ENCODE measurements at places on chromosomes 7 and 10. TPM values are rescaled to one million over a fixed set of nuclear protein-coding genes. Genes with fewer than 3 reads are reported as not detected.
A peak's percentile ranks its signal among the peaks of the same experiment; 100 is the strongest.

Gene PRSS37
- not detected for total RNA-seq

DNA sequence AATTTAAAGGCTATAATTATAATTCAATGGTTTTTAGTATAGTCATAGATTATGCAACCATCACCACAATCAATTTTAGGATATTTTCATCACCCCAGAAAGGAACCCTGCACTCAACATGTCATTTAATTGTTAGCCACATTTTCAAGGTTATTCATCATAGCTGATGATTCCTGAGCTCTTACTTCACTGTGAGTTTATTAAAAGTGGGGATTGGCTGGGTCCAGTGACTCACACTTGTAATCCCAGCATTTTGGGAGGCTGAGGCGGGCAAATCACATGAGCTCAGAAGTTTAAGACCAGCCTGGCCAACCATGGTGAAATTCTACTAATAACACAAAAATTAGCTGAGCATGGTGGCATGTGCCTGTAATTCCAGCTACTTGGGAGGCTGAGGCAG, 787 bp downstream of the CCL26 start:
- peak; percentile 68 for DNase-seq

Gene NUDT13
- 1.8 TPM for total RNA-seq

GRCh38 chr7:98722402-98722801, 105.3 kb downstream of the NPTX2 start:
- no peak for DNase-seq

DNA sequence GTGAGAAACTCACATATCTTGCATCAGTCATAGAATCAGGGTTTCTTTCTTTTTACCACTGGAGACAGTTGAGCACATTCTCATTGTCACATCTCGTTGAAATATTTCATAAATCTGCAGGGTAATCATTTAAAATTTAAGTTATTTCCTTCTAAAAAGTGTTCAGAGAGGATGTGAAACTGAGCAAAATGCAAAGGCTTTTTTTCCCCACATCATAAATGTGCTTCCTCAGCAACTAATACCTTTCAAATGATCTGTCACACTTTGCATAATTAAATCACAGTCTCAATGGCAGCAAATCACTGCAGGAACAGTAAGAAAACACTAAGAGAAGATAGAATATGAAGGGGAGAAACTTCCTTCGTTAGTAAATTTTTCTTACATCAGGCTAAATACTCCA, 187.5 kb downstream of the EVX1 start:
- DNase-seq, result no peak

Gene ANKRD7
- 1.4 TPM for total RNA-seq

GRCh38 chr10:78378192-78378591, 344.5 kb downstream of the RPS24 start:
- no peak for DNase-seq

Gene EIF4EBP2
- total RNA-seq, result 54.2 TPM

DNA sequence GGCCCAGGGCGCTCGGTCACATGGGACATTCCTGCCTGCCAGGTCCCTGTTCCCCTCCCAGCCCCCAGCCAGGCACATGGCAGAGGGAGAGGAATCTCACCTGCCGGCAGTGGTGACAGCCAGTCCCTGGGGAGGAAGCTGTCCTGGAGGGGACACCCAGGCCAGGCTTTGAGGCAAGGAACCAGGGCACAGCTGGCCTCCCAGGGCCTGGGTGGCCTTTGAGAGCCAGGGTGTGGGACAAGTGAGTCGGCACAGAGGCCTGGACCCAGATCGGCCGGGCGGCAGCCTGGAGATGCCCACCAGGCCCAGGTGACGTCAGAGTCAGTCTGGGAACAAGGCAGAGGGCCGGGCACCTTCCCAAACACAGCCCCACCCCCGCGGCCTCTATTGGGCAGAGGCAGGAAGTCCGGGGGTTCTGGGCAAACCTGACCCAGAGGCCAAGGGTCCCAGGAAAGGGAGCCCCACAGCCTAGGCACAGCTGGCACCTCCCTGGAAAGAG, 65.0 kb upstream of the CFAP46 start:
- DNase-seq, result no peak

Gene HMX2
- total RNA-seq, result not detected

- peak; percentile 50 for DNase-seq
These were observed 3.9 kb upstream of the NRF1 start for GRCh38 chr7:129607471-129608120.

GRCh38 chr10:99375426-99375825, 46.3 kb downstream of the CNNM1 start:
- DNase-seq, result no peak

DNA sequence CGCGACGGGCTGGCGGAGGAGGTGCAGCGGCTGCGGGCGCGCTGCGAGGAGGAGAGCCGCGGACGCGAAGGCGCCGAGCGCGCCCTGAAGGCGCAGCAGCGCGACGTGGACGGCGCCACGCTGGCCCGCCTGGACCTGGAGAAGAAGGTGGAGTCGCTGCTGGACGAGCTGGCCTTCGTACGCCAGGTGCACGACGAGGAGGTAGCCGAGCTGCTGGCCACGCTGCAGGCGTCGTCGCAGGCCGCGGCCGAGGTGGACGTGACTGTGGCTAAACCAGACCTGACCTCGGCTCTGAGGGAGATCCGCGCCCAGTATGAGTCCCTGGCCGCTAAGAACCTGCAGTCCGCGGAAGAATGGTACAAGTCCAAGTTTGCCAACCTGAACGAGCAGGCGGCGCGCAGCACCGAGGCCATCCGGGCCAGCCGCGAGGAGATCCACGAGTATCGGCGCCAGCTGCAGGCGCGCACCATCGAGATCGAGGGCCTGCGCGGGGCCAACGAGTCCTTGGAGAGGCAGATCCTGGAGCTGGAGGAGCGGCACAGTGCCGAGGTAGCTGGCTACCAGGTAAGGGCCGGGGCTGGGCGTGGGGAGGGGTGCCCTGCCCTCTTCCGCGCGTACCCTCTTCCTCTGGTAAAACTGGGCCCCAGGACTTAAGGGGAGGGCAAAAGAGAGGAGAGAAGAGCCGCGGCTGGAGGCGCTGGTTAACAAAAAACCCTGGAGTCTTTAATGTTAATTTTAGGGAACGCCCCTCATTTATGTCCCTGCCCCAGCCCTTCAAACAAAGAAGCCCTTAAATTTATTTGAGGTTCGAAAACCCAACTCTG, 987 bp downstream of the INA start:
- DNase-seq, result no peak

Gene NANOS1
- 2.7 TPM for total RNA-seq

Gene NKX2-3
- total RNA-seq, result not detected

DNA sequence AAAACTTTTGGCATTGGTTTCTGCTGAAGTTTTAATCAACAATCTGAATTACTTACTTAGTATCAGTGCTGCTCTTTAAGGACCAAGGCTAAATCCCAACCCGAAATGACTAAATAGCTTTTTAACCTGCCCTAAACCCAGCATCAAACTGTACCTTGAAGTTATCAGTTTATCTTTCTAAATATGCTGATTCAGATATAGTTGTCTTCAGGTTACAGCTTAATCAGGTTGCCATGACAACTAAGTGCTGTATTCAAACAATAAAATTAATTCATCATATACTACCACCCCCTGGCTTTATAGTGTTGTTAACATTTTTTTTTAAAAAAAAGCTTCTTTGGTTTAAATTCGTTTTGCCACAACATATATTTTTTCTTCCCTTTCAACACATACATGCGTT, 239.6 kb downstream of the TWIST1 start:
- DNase-seq, result no peak

GRCh38 chr10:23516530-23516929, 77.7 kb downstream of the OTUD1 start:
- DNase-seq, result peak; percentile 59

GRCh38 chr7:123024989-123025758, 29.7 kb upstream of the TAS2R16 start:
- peak; percentile 51 for DNase-seq

- no peak for DNase-seq
These were observed 179.4 kb downstream of the CACNA2D1 start for GRCh38 chr7:82263920-82264782.

GRCh38 chr7:45001138-45001694, 1.2 kb downstream of the CCM2 start:
- DNase-seq, result no peak

Gene ZNF716
- total RNA-seq, result not detected

- DNase-seq, result no peak
These were observed 177.3 kb upstream of the RNF32 start for GRCh38 chr7:156463280-156463679.

Gene AKR1C2
- total RNA-seq, result 376 TPM

Gene WDR11
- 86.1 TPM for total RNA-seq

DNA sequence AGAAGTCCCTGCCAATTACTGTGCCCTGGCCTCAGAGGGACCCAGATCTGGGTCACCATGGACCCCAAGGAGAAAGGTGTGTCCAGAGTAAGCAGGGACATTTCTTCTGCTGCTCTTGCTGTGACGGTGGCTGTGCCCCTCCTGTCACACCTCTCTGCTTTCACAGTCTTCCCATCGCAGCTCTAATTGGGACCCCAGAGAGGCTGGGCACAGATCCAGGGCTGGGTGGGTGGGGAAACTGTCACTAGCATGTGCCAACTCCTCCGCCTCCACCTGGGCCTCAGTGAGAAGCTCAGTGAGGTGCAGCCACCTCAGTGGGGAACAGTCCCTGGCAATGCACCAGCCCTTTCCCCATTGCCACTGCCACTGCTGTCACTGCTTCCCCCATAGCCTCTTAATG, 37.3 kb upstream of the ADCYAP1R1 start:
- DNase-seq, result no peak

Gene VSTM4
- 4.7 TPM for total RNA-seq

GRCh38 chr7:41033500-41033899, 669.4 kb downstream of the INHBA start:
- DNase-seq, result peak; percentile 24

Gene CYP3A4
- not detected for total RNA-seq

DNA sequence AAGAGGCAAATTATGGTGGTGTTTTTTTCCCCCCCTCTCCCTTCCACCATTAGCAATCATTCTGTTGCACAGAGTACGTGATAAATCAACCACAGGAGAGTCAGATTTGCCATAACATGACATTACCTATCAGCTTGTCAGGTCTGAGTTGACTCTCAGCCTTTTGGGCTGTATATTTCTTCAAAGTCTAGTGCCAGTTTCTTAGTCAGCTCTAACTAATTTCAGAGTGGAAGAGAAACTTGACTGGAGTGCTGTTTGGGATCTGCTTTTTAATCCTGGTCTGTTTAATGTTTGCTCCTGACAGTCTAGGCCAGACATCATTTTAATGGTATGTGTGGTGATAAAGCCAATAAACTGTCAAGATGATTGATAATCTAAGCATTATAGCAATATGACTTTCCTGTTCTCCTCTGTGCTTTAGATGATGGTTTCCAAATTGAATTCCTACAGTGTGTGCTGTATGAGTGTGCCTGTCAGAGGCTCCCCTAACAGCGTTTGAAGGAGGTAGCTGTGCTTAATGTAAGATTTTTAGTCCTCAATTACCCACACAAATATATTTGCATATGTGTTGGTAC, 76.9 kb downstream of the LRMDA start:
- DNase-seq, result peak; percentile 100

DNA sequence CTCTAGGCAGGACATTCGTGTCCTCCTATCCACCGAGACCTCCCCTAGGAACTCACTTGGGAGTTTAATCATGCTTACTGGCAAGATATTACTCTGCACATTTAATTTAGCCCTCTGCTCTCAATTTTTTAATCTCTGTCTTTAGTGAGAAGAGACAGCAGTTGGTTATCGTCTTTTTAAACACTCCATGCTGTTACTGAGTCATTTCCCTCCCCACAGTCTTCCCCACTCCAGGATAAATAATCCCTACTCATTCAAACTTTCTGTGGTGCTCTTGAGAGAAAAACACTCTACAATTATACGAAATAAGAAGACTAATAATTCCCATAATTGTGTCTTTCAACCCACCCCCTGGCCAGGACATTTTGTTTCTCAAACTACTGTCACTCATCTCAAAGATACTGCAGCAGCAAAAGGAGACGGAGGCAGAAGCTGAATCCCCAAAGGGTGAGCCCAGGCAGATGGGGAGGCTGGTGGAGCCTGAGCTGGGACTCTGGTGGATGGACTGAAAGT, 84.2 kb downstream of the ANK3 start:
- DNase-seq, result peak; percentile 89

GRCh38 chr10:95414016-95414830, 123.4 kb upstream of the PDLIM1 start:
- DNase-seq, result no peak

Gene ELN
- 101 TPM for total RNA-seq

Gene NPTX2
- total RNA-seq, result 2.5 TPM

Gene MXI1
- 20.3 TPM for total RNA-seq

DNA sequence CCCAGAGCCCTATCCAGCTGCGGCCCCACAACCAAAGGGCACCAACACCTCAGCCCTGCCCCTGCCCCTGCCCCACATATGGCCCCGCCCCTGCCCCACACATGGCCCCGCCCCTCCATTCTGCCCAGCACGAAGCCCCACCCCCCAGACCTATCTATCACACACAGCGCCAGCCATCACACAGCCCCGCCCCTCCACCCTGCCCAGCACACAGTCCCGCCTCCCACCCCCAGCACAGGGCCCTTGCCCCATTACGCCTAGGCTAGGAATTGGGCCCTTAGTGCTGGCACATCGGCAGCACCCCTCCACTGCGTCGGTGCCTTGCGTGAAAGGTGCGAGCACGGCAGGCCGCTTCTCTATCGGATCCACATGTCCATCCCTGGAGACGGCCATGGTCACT, 126.8 kb downstream of the MAD1L1 start:
- no peak for DNase-seq

DNA sequence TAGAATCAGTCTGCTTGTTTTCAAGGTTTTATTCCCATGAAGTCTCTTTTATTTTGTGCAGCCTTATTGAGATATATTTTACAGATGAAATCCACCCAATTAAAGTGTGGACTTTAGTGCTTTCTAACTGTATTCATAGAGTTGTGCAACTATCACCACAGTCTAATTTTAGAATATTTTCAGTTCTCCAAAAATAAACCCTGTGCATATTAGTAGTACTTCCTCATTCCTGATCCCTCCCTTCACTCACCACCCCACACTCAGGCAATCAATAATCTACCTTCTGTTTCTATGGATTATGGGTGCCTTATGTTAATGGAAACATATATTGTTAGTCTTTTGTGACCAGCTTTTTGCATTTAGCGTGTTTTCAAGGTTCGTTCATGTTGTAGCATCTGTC, 185.7 kb upstream of the TMEM72 start:
- peak; percentile 58 for DNase-seq

Gene PGAM2
- total RNA-seq, result not detected

DNA sequence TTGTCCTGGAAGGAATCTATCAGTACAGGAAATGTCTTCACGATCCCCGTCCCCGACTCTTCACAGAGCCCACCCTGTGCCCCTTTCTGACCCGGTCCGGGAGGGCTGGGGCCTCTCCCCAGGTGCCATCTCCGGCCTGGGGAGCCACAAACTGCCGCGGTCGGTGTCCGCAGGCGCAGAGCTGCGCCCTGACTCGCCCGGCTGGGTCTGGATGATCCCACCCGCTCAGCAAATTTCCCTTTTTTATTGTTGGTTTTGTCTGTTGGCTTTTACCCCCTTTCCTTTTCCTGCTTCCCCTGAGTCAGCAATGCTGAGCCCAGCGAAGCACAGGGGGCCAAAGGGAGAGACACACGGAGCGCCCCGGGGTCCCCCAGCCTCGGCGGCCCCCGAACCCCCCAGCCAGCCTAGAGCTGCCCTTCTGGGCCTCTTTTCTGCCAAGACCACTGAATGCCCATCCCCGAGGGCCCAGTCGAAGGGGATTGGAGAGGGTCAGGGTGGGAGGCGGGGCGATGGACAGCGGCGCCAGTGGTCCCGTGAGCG, 30.9 kb downstream of the LEP start:
- DNase-seq, result no peak
